ENCODE measurements at places on chromosomes 4 and X.

- no peak for DNase-seq
These were observed 35.8 kb downstream of the RFC1 start for GRCh38 chr4:39330353-39330752.

- no peak for DNase-seq
These were observed 1.5 kb upstream of the NBDY start for GRCh38 chrX:56727531-56727930.

DNA sequence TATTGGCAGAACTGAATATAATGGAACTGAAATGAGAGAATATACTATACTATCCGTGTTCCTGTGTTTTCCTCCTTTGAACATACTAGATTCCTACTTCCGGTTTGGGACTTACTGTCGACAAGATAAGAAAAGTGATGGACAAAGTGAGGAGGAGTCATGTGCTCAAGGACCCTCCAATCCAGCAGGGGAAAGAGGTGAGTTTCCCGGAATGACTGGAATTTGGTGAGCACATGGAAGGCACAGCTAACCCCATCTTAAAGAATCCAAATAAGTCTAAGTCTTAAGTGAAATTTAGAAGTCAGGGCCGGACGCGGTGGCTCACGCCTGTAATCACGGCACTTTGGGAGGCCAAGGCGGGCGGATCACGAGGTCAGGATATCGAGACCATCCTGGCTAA lies 36.6 kb upstream of the SH3D19 start:
- DNase-seq, result no peak

GRCh38 chr4:94068753-94069719 lies 138.6 kb upstream of the SMARCAD1 start:
- DNase-seq, result no peak

DNA sequence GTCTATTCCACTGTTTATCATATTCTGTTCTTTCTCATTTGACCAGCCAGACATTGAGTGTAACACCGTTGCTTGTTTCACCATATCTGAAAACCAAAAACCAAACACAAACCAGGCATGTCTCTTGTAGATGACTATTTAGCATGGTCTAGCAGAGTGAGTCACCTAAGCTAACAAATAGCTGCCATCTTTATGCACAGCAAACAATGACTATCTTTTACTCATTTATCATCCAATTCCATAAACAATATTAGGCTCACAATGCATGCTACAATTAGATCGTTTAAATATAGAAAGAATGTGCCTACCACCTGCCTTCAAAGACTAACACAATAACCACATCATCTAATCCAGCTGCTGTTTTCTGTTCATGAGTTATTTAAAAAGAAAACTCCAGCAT lies 495.4 kb downstream of the PCDH19 start:
- no peak for DNase-seq

All from NCI-H1092 (cell line).